Foreskin keratinocyte (primary cell): ENCODE measurements at places on chromosomes 2 and 18. TPM values are rescaled to one million over a fixed set of nuclear protein-coding genes. Genes with fewer than 3 reads are reported as not detected.

CYRIA gene
- 0.10 and 0.14 TPM in 2 replicates for total RNA-seq

MC4R gene
- not detected in 2 replicates for total RNA-seq

MGAT4A gene
- 0.31 and 0.63 TPM in 2 replicates for total RNA-seq

RNF152 gene
- total RNA-seq: 13.1 and 14.4 TPM in 2 replicates

ERFE gene
- 0.28 and 0.75 TPM in 2 replicates for total RNA-seq

DIS3L2 gene
- total RNA-seq: 19.6 and 21.0 TPM in 2 replicates

SCN3A gene
- not detected in 2 replicates for total RNA-seq

SLC35F6 gene
- 47.3 and 53.8 TPM in 2 replicates for total RNA-seq

GCG gene
- not detected in 2 replicates for total RNA-seq

CDH20 gene
- total RNA-seq: not detected in 2 replicates

LYPD6 gene
- total RNA-seq: 8.2 and 10.2 TPM in 2 replicates

DNA sequence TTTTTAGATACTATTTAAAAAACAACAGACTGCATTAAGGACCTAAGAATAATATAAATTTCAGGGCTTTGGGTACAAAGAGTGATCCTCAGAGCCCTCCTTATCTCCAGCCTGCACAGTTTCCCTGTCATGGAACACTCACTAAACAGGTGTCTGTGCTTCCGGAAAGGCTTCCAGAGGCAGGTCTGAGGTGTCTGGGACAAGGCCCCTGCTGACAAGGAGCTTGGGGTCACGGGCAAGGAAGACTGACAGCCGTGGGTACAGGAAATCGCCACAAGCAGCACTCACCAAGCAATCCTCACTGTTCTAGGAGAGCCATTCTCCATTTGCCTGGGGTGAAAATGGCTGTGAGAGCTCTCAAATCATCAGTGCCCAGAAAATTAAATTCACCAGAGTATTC, 220.3 kb upstream of the PXDN start:
- DNase-seq: no peak

DNA sequence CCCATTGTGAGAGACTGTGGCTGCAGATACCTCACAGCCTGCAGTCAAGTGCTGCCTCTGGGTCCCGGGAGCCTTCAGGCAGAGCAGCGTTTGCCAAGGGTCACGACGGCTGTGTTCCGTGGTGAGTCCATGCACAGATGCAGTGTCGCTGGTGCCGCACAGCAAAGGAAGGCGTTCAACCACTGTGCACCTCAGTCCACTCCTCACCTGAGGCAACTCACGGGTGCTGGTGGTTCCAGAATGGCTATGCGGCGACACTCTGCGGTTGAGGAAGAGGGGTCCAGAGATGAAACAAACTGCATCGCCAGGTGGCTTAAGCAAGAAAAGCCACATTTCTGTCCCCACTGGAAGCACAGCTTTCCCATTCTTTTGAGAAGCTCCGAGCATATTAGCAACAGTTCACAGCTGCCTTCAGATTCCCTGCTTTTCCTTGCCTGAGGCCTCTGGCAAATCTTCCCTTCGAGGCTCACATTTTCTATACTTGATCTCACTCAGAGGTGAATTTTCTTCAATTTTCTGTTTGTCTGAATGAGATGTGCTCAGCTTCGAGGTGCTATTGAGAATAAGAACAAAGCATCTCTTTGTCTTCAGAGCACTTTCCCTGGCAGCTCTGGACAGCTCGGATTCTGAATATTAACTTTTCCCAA, 208.8 kb upstream of the TWIST2 start:
- no peak for DNase-seq

DNA sequence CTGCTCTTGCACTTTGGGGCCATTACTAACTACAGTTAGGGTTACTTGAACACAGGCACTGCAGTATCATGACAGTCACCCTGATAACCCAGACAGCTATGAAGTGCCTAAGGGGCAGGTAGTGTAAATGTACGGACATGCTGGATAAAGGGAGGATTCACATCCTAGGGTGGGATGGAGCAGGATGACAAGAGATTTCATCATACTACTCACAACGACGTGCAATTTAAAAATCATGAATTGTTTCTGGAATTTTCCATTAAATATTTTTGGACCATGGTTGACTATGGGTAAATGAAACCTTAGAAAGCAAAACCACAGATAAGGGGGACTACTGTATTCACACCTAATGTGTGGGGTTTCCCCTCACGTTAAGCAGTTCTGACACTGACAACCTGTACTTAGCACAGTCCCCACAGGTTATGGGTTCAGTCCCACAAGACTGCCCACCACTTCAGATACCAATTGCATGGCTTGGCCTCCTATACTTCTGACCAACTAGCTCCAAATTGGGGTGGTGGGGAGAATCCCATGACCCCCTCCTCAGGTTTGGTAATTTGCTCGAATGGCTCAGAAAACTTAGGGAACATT, 75.8 kb downstream of the NAT8 start:
- no peak for DNase-seq

DNA sequence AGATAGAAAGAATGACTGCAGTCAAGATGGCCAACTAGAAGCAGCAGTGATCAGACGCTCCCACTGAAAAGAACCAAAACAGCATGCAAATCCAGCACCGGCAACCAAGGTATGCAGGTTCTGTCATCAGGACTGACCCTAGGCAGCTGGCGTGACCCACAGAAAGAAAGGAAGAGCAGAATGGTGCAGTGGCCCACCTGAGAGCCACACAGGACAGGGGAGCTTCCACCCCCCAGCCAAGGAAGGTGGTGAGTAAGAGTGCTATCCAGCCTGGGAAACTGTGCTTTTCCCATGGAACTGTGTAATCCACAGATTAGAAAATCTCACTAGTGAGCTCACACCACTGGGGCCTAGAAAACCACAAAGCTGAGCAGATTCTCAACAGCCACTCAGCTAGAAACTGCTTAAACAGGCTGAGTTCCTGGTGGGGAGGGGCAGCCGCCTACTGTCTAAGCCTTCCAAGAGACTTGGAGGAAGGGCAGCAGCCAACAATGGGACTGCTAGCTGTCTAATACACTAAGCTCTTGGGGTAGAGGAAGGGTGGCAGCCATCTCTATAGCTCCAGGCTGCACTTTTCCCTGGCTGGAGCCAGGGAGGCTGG, 127.9 kb downstream of the EVA1A start:
- DNase-seq: peak; percentile 26

DNA sequence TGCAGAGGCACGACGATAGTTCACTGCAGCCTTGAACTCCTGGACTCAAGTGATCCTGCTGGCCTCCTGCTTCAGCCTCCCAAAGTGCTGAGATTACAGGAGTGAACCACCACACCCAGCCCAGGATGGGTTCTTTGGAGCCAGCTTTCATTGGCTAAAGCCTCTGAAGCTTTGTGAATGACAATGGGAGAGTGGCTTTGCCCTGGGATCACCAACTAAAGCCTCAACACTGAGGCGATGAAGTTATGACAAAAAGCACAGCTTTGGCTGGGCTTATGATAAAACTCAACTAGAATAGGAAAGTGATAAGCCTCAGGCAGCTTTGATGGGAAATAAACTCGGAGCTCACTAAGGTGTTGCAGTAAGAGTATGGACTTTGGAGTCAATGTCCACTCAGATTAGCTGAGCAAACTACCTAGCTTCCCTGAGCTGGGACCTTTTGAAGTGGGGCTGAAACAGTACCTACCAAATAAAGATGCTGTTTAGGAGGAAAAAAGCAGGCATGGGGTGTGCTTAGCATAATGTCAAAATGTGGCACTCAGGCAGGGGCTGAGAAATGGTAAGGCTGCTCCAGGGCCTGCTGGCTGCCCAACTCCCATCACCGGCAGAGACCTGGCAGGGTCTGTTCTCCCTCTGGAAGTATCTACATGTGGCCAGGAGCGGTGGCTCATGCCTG, 4.3 kb downstream of the TMEM127 start:
- no peak for DNase-seq

DNA sequence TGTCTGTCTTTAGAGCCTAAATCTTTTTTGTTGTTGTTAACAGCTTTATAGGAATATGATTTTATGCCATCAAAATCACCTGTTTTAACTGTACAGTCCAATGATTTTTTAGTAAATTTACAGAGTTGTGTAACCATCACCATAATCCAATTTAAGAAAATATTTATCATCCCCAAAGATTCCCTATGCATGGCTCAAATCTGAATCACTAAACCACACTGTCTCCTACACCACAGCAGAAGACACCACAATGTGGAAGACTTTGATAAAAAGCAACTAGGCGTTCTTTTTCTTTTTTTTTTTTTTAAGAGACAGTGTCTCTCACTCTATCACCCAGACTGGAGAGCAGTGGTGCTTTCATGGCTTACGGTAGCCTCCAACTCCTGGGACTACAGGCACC, 99.6 kb downstream of the TXNL1 start:
- peak; percentile 13 for DNase-seq

- peak; percentile 56 for DNase-seq
These were observed 62.5 kb downstream of the DHRS9 start for GRCh38 chr2:169131587-169132512.

DNA sequence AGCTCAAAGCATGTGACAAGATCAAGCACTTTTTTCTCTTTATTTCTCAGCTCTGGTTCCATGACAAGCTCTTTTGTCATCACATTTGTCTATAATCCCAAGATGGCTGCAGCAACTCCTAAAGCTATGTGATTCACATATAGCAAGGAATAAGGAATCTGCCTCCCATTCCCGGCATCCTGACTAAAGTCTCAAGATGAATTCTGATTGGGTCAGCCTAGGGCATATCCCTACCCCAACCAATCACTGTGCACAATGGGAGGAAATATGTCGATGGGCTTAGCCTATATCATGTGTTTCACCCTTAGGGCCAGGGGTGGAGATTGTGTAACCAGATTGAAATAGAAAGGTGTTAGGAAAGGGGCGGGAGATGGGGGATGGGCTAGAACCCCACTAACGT, 23.1 kb upstream of the COLEC12 start:
- no peak for DNase-seq

GRCh38 chr2:168568476-168569267, 112.6 kb downstream of the CERS6 start:
- DNase-seq: no peak

DNA sequence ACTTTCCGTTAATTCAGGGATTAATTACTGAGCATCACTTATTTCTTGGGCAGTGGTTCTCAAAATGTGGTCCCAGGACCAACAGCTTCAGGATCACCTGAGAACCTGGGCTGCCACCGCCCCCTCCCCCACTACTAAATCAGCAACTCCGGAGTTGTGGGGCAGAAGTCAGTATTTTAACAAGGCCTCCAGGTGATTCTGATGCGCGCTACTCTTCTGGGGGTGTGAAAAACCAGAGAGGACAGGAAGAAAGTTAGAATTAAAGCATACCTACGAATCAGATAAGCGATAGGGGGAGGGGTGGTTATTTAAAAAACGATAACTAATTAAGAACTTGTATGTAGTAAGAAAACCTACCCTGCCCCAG, 319 bp downstream of the ZSCAN30 start:
- DNase-seq: no peak

GRCh38 chr2:16773080-16773713, 107.6 kb upstream of the CYRIA start:
- DNase-seq: peak; percentile 58

DNA sequence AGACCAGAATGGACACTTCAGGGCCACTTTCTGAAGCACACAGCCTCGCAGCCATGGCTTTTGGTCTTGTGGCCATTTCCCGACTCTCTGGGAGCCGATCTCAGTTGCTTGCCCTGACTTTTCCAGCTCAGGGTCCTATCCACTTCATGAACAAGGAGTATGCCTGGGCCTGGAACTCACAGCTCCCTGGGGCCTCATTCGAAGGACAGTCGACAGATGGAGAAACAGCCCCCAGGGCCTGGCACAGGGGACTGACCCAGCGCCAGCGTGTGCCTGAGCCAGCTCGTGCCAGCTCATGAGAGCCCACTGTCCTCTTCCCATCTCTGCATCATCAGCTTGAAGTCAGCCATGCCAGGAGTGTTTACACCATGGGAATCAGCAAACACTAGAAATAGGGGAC, 134.6 kb upstream of the GPC1 start:
- DNase-seq: no peak

GRCh38 chr18:4888251-4889040, 308.6 kb downstream of the AKAIN1 start:
- no peak for DNase-seq

- no peak for DNase-seq
These were observed 33.8 kb upstream of the HAAO start for GRCh38 chr2:42826231-42826630.

- no peak for DNase-seq
These were observed 205.8 kb downstream of the SPAG16 start for GRCh38 chr2:213490087-213490486.

- no peak for DNase-seq
These were observed 22.8 kb downstream of the CRACDL start for GRCh38 chr2:98912957-98913915.

DNA sequence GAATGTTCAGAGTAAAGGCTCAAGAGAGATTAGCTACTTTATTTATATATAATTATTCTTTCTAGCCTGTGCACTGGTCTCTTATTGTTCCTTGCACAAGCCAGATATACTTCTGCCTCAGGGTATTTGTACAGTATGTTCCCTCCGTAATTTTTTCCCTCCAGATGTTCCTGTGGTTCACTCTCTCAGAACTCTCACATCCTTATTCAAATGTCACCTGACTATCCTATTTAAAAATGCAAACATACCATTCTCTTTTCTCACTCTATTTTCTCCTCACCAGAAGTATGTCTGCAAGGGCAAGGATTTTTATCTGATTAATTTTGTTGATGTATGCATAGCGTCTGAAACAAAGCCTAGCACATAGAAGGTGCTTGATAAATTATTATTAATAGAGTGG, 64.0 kb upstream of the CERS6 start:
- peak; percentile 75 for DNase-seq

GRCh38 chr2:75494137-75494769, 66.5 kb downstream of the EVA1A start:
- DNase-seq: no peak
